ENCODE measurements at places on chromosomes 12 and 14.

- DNase-seq = peak; percentile 8
Observed at GRCh38 chr12:113049976-113050742, 6.4 kb upstream of the DTX1 start.

GRCh38 chr14:63891148-63891975 lies 38.6 kb downstream of the SYNE2 start:
- DNase-seq = peak; percentile 54

- peak; percentile 42 for DNase-seq
Observed at GRCh38 chr12:114163771-114164170, 197.6 kb upstream of the RBM19 start.

DNA sequence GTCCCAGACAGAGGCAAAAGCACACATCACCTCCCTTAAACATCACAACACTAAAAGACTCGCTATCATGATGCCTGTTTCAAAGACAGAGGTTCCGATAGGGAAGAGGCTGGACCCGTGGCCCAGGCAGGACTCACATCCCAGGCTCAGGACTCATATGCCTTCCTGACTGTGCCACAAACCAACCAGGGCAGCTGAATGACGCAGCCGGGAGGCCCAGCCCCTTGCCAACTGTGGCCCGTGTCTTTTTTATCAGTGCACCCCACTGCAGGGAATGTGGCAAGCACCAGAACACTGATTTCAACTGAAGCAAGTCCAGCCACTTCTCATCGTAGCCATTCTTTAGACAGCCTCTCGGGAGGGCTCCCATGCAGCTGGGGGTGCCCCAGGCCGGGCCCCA lies 132.3 kb downstream of the KSR2 start:
- no peak for DNase-seq

DNA sequence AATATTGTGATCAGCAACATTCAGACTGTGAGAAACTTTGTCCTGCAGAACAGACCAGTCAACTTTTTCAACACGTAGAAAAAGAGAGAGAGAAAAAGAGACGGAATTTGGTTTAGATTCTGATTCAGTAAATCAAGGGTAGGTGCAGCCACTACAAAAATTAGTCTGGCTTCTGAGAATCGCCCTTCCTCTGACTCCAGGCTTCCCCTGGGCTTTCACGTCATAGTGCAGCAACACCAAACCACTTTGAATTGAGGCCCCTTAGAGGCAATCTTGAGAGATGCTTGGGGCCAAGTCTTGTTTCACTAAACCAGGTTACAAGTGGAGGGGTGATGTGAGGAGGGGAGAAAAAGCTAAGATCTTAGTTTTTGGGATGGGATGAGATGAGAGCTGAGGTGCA lies 37.5 kb upstream of the PTGR2 start:
- peak; percentile 37 for DNase-seq

GRCh38 chr12:11901701-11902524 lies 168.8 kb upstream of the BCL2L14 start:
- no peak for DNase-seq

DNA sequence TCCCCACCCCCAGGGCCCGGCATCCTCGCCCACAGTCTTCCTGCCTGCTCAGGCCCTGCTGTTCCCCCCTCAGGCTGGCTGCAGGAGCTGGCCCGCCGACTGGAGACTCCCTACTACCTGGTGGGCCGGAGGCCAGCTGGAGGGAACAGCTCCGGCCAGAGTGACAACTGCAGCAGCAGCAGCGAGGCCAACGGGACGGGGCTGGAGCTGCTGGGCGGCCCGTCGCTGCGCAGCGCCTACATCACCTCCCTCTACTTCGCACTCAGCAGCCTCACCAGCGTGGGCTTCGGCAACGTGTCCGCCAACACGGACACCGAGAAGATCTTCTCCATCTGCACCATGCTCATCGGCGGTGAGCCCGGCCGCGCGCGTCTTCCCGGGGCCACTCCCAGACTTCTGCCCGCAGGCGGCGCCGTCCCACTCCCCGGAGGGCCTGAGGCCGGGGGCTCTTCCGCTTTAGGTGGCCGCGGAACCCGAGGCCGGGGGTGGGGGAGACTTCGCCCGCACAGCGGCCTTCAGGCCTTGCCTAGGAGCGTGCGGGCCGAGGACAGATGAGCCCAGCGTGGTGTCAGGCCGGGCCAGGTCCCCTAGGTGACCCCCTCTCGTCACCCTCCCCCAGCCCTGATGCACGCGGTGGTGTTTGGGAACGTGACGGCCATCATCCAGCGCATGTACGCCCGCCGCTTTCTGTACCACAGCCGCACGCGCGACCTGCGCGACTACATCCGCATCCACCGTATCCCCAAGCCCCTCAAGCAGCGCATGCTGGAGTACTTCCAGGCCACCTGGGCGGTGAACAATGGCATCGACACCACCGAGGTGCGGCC lies 10.2 kb downstream of the KCNH3 start:
- peak; percentile 21 for DNase-seq

GRCh38 chr12:117658226-117658625 lies 296.8 kb upstream of the NOS1 start:
- no peak for DNase-seq

DNA sequence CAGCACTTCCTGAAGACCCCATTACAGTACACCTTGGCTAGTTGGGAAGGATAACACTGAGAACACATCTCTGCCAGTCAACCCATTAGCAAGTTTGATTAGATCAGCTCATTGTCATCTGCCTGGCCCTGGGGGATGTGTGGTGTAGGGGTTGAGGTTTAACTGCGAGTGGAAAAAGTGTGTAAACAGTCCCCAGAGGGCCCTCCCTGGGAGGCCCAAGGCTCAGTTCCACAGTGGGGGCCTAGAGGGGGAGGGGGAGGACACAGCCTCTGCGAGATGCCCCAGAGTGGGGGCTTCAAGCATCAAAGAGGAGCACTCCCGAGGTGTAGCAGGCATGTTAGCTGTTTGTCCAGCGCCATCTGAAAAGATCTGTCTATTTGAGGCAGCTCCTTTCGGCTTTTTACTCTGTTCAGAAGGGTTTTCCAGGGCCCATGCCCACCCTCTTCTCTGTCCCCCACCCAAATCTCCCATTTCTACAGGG lies 344 bp downstream of the LPAR5 start:
- DNase-seq = no peak

DNA sequence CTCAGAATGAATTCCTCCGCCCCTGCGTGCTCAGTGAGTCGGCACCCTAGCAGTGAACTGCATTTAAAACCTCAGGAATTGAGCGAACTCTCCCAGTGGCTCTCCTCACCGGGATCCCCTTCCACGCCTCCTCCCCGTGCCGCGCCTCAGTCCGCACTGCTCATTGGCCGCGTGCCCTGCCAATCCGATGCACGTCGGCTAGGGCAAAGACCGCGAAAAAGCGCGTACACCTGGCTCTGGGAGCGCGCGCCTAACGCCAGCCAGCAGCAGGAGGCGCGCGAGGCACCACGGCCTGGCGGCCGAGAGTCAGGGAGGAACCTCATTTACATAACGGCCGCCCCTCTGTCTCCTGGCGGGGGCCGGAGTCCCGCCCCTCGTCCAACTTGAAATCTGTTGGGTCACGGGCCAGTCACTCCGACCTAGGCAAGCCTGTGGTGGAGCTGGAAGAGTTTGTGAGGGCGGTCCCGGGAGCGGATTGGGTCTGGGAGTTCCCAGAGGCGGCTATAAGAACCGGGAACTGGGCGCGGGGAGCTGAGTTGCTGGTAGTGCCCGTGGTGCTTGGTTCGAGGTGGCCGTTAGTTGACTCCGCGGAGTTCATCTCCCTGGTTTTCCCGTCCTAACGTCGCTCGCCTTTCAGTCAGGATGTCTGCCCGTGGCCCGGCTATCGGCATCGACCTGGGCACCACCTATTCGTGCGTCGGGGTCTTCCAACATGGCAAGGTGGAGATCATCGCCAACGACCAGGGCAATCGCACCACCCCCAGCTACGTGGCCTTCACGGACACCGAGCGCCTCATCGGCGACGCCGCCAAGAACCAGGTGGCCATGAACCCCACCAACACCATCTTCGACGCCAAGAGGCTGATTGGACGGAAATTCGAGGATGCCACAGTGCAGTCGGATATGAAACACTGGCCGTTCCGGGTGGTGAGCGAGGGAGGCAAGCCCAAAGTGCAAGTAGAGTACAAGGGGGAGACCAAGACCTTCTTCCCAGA lies at the start of gene HSPA2:
HSPA2 (plus strand) TSS at position 534 of the 995 bp plus-strand sequence; CDS start at position 643, 109 bp downstream.
- peak; percentile 99 for DNase-seq

- DNase-seq = peak; percentile 46
Observed at GRCh38 chr14:64387232-64387781, 846 bp upstream of the MTHFD1 start.

DNA sequence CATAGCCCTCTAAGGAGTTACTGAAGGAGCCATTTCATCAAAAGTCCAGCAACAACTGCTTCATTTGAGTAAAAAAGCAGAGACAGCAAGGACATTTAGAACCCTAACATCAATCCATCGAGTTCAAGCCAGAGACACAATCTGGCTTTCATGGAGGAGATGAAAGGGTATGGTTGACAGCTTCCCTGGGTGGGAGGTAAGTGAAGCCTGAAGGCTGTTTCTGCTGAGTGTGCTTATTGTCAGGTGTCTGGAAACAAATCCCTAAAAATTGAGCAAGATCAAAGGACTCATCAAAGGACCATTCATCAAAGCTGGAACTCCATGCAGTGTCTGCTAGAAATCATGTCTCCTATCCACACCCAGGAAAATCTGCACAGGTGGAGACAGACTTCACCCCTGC lies 104.4 kb upstream of the CCDC196 start:
- no peak for DNase-seq

DNA sequence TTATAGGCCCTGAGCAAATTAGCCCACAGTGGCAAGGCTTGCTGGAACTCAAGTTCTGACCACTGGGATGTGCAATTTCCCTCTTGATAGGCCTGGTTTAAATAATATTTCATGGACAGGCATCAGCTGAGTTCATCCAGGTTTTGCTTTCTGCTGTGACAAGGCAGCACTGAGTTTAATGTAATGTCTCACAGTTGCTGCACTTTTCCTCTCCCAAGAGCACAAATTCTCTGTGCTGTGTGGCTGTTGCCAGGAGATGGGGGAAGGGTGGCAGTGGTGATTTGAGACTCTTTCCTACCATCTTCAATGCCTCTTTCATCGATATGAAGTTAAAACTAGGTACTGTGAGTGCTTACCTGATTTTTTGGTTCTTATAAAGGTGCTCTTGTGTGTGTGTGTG lies 272.8 kb upstream of the STXBP6 start:
- no peak for DNase-seq

DNA sequence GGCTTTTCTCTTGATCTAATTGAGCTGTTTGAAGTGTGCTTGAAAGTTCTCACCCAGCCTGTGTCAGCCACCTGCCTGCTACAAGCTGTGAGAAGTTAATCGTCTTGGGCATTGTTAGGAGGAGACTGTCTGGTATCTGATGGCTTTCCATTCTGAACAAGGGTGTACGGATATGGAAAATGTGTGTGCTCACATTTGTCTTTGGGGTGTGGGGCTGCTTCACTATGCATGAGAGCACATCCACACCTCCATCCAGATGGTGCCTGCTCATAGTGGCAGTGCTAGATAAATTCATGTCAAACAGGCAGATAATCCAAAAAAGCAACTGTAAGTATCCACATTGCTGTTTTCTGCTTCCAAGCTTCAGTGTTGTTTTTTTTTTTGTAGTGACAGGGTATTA lies 462.2 kb downstream of the DIO2 start:
- no peak for DNase-seq

GRCh38 chr14:74502236-74503019 lies 8.9 kb downstream of the ISCA2 start:
- DNase-seq = peak; percentile 64

GRCh38 chr12:118073768-118074167 lies 12.8 kb upstream of the WSB2 start:
- DNase-seq = no peak

DNA sequence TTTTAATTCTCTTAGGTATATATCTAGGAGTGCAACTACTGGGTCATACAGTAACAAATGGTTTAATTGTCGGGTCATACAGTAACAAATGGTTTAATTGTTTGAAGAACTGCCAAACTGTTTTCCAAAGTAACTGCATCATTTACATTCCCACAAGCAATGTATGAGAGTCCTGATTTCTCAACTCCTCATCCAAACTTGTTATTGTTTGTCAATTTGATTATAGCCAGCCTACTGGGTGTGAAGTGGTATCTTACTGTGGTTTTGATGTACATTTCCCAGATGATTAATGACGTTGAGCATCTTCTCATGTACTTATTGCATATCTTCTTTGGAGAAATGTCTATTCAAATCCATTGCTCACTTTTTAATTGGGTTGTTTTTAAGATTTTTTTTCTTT lies 67.6 kb upstream of the CFL2 start:
- peak; percentile 30 for DNase-seq

DNA sequence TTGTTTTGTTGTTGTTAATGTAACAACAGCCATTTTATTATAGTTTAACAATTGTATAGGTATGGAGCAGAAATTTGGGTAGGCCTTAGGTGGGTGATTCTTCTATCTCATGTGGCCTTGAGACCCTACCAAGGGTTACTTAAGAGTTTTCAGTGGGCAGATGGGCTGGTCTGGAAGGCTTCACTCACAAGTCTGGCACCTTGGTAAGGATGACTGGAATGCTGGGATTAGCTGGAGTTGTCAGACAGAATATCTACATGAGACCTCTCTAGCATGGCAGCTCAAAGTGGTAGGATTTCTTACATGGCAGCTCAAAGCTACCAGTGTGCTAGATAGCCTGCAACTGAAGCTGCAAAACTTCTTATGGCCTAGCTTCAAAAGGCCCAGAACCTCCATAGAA lies 2.2 kb upstream of the MARS1 start:
- no peak for DNase-seq

GRCh38 chr14:90536092-90536491 lies 139.3 kb downstream of the CALM1 start:
- peak; percentile 43 for DNase-seq

DNA sequence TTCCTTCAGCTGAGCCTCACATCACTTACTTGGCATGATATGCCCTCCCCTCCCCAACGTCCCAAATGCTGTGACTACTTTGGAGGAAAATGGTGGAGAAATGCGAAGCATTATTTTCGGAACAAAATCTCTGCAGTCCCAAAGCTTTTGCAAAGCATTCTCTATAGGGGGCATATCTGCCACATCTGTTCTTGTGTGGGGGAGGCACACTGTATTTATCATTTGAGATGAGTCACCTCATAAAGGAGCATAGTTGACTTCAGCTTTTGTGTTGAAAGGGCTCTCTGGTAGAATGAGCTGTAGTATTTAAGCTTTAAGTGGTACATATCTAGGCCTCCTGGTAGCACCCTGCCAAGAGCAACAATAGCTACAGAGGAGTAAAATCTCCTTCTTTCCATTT lies 447.5 kb downstream of the ADAMTS20 start:
- DNase-seq = peak; percentile 54

DNA sequence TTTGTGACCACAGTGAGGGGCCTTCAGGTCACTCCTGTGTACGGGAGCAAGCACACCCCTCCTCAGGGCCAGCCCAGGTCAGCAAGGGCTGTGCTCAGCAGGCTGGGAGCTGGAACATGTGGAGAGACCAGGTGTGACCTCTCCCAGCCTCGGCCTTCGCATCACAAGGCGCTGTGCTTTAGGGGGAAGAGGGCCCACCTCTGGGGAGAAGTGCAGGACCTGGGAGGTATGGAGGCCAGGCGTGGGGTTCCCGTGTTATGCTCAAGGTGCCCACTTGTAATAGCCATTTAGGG lies 194.6 kb upstream of the PRMT8 start:
- DNase-seq = no peak

DNA sequence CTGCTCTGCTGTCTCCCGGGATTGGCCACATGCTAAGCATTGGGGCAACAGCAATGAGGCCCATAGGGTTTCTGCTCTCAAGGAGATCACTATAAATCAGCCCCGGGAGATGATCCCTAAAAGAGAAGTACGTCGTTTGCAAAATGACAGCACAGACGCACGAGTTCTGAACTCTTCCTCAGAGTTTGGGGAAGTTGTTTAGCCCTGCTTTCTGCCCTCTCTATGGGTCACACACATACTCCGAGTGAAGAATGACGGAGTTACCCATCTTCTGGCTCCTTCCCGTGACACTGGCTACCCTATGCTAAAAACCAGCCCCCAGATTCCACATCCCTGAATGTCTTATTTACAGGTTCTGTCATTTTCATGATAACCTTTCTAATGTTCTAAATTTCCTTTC lies 258.0 kb upstream of the PLEKHG7 start:
- no peak for DNase-seq

Measured in cardiac fibroblast (primary cell).